ENCODE measurements at places on chromosomes 4 and X. TPM values are rescaled to one million over a fixed set of nuclear protein-coding genes. Genes with fewer than 3 reads are reported as not detected.

The GPC4 gene
- 20.9 TPM for total RNA-seq

The SOWAHB gene
- 25.7 TPM for total RNA-seq

The MAD2L1 gene
- 35.9 TPM for total RNA-seq

- DNase-seq: no peak
These were observed 186.1 kb downstream of the CAMK2D start for GRCh38 chr4:113575401-113575800.

GRCh38 chrX:30904632-30905031, 15.6 kb upstream of the TAB3 start:
- DNase-seq: no peak

The FRAS1 gene
- total RNA-seq: 4.0 TPM

- DNase-seq: no peak
These were observed 109.2 kb downstream of the NSUN7 start for GRCh38 chr4:40858962-40859361.

The UBA6 gene
- total RNA-seq: 73.2 TPM

The C4orf36 gene
- not detected for total RNA-seq

The ZNF157 gene
- total RNA-seq: not detected

DNA sequence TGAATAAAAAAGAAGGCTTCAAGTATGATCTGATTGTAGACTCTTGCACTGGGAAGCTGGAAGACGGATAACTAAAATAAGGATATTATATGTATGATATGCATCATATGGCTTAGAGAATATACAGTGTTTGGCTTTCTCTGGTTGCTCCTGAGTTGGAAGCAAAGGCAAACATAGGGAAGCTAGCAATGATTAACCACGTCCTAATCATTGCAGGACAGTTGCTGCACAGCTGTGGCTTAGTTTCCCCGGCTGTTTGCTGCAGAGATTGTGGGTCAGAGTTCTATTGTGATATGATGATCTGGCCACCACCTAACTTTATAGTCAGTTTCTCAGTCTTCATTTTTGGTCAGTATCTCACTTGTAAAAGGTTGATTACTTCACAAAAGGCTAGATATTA, 36.3 kb upstream of the PARM1 start:
- DNase-seq: no peak

DNA sequence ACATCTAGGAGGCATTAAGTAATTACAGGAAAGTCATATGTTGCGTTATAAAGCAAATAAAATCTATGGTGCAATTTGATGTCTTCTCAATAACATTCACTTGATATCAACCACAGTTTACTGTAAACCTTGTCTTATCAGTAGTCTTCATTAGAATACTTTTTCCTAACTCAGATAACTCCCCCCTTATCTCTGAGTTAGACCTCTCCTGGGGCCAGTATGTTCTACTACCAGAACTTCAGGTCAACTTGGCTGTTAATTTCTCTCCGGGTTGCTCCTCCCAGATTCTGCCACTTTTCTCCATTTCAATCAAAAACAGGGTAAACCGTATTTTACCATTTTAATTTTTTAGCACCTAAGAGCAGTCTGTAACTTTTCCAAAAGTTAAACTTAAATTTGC, 50.0 kb downstream of the KDR start:
- no peak for DNase-seq

DNA sequence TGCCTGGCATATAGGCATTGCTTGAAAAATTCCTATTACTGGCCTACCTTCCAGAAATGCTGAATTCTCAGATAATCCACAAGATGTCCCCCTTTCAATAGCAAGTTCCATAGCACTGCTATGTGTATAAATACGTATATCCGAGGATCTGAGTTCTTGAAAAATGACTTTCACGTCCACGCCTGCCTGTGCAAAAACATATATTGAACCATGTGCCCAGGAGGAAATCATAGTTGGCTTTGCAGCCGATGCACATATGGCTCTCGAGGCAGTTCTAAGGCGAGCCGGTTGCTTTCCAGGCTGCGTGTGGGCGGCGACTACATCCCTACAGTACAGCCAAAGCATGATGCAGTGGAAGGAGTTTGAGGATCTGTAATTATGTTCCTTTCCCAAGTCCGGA, 55.4 kb upstream of the ESX1 start:
- no peak for DNase-seq

The SPIN2B gene
- 9.9 TPM for total RNA-seq

DNA sequence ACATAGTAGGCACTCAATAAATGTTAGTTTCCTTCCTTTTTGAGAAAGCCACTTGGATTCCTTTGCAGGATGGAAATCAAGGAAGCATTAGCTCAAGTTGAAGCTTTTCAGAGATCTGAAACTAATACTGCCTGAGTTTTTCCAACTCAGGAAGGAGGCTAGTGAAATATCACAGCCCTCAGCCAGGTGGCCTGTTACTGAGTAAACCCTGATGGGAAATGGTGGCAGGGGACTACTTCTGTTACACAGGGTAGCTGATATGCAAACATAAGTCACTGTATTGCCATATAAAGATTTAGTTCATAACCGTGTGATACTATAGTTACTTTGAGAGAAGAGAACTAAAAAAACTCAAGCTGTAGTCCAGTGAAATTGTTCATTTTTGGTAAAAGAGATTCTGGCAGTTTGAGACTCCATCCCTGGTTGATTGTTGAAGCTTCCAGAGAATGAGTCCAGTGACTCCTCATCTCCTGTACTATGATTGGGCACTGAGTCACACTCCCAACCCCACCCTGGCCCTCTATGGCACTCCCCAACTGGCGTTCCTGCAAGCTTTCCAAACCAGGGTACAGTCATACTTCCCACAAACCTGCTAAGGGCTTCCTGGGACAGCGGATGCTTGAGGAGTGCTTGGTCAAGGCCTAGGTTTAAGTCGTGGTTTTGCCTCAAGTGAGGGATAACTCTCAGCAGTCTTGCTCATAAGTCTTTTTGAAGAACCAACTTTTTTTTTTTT, 81.8 kb downstream of the MID1IP1 start:
- DNase-seq: no peak

GRCh38 chrX:56783450-56783831, 54.4 kb downstream of the NBDY start:
- peak; percentile 87 for DNase-seq

GRCh38 chr4:139635966-139636365, 29.7 kb upstream of the MGST2 start:
- DNase-seq: no peak

DNA sequence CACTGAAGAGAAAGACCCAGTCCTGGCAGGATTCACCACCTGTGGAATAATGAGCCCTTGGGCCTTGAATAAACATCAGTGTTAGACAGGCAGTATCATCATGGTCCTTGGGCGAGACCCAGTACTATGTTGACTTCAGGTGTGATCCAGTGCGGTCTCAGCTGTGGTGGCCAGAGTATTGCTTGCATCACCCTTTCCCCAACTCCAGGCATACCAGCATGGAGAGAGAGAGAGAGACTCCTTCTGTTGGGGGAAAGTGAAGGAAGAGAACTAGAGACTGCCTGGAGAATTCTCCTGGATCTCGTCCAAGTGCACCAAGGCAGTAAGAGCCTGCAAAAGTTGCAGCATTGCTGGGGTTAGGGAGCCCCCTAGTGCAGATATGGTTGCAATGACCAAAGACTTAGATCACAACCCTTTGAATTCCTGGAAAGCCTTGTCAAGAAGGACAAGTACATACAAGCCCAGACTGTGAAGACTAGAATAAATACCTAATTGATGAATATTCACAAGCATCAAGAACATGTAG, 61.1 kb upstream of the VAMP7 start:
- DNase-seq: peak; percentile 69

The GYPE gene
- 0.32 TPM for total RNA-seq

The PNCK gene
- total RNA-seq: 11.1 TPM

GRCh38 chrX:124651031-124651430, 304.7 kb downstream of the SH2D1A start:
- DNase-seq: no peak

- no peak for DNase-seq
These were observed 148.7 kb downstream of the FGF16 start for GRCh38 chrX:77595848-77596247.

- no peak for DNase-seq
These were observed 20.2 kb upstream of the CCKAR start for GRCh38 chr4:26510334-26510964.

DNA sequence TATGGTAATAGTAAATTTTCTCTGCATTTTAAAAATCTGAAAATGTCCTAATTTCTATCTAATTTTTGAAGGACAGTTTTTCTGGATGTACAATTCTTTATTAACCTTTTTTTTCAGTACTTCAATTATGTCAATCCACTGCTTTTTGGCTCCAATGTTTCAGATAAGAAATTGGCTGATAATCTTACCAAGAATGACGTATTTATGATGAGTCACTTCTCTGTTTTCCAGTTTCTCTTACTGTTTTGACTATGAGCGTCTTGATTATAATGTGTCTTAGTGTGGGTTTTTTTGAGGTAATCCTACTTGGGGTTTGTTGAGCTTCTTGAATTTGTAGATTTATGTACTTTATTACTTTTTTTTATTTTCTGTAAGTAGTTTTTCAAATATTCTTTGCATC, 47.2 kb downstream of the UGT2B11 start:
- DNase-seq: no peak

The MAB21L2 gene
- total RNA-seq: 27.5 TPM

- no peak for DNase-seq
These were observed 2.3 kb downstream of the PLAC8 start for GRCh38 chr4:83112231-83112630.

The SLC10A7 gene
- total RNA-seq: 17.4 TPM

The RTL9 gene
- total RNA-seq: not detected

- no peak for DNase-seq
These were observed 33.7 kb downstream of the CLOCK start for GRCh38 chr4:55512922-55513571.

The TCEAL7 gene
- total RNA-seq: 4.0 TPM
